ENCODE measurements at places on chromosomes 4 and X.

DNA sequence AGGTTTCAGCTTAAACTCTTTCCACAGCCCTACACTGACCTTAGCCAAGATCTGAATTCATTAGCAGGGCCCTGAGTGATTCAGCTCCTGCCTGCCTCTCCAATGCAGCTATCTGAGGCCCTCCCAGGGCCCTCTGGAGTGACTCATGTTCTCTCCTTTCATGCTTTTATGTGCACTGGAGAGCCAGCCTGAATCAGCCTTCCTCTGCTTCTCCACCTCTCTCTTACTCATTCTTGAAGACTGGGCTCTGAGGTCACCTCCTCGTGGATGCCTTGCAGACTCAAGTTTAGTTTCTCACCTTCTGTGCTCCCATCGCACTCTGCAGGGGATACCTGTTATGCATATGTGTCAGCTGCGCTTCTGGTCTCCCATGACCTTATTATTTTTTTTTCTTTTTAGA, 3.1 kb upstream of the OCIAD2 start:
- DNase-seq: no peak

GRCh38 chr4:81523672-81524327, 52.1 kb upstream of the RASGEF1B start:
- DNase-seq: no peak

DNA sequence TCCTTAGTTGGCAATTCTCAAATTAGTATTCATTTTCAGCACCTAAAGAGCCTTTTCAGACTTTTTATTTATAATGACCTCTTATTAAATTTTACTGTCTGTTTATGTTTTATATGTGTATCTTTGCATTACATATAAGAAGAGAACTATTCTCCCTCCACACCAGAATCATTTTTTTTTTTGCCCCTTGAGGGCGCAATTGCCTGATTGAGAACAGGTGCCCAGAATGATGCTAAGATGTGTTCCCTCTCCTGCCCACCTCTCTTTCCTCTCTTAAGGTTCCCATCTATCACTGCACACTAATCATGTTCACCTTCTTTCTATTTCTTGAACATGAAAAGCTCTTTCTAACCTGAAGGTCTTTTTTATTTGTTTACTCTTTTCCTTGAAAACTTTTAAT, 44.2 kb upstream of the ADAM29 start:
- no peak for DNase-seq

GRCh38 chr4:136476753-136477152, 1055.5 kb downstream of the PCDH18 start:
- DNase-seq: no peak

- no peak for DNase-seq
These were observed 96.0 kb downstream of the DHRSX start for GRCh38 chrX:2404776-2405175.

DNA sequence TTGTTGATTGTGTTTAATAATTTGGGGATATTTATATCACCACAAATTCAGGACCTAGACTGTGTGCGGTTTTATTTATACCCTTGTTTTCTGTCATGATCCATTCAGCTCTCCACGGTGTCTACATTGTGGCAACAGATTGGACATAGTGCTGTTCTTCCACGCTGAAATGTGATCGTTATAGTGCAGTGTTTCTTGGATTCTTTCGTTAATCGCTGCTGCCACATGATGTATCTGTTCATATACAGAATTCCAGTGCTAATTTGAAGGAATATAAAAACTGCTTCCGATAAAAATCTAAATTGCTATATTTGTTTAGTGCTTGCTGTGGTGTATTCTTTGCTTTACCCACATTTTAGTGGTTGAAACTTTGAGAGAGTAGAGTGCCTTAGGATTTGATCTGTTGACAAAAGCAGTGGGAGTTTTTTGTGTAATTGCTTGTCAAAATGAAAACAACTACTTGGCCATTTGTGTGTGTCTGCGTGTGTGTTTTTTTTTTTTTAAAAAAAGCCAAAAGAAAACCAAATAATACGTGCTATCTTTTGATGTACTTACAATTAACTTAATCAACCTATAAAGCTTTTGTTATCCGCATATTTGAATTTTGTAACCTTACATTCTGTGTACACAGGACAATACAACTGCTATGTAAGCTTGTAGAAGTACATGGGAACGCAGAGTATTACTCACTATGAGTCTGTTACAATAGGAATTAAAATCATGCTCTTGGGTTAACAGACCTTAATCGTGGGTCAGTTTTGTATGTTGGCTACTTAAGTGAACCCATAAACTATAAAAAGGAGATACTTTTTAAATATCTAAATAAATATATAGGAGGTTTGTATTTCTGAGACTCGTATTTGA, 353.3 kb downstream of the ARHGAP24 start:
- no peak for DNase-seq

GRCh38 chrX:147912093-147912801, 528 bp downstream of the FMR1 start:
- DNase-seq: peak; percentile 25

DNA sequence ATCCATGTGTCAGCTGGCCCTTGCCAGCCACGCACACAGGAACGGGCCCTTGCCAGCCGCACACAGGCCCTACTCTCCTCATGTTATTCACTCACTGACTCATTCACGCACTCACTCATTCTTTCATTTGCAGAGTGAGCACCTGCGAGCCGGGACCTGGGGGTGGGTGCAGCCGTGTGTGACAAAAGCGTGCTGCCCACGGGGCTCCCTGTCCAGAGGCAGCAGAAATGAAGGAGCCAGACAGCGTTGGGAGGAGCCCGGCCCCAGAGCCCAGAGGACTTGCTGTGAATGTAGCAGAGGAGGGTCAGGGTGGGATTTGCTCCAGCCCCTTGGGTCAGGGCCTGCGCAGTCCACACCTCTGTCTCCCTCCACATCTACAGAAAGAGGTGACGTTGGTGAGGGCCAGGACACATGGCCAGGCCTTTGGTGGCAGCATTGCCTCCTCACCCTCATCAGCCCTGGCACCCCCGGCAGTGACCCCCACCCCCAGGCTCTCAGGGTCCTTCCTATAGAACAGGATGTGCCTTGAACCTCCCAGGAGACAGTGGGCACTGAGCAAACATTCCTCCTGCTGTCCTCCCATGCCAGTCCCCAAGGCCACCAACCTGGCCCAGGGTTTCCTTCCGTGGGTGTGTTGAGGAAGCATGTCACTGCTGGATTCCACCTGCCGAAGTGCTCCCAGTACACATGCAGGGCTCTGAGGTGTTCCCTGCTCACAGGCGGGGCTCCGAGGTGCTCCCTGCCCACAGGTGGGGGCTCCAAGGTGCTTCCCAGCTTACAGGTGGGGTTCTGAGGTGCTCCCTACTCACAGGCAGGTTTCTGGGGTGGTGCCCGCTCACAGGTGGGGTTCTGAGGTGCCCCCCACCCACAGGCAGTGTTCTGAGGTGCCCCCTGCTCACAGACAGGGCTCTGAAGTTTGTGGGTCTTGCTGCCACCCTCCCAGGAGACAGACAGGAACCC, 105.7 kb downstream of the HMX1 start:
- peak; percentile 7 for DNase-seq

GRCh38 chr4:20860878-20861277, 160.6 kb downstream of the PACRGL start:
- no peak for DNase-seq

- DNase-seq: no peak
These were observed 10.7 kb downstream of the SEC24B start for GRCh38 chr4:109444182-109444844.

- no peak for DNase-seq
These were observed 150.7 kb upstream of the SLC7A11 start for GRCh38 chr4:138392751-138393308.

DNA sequence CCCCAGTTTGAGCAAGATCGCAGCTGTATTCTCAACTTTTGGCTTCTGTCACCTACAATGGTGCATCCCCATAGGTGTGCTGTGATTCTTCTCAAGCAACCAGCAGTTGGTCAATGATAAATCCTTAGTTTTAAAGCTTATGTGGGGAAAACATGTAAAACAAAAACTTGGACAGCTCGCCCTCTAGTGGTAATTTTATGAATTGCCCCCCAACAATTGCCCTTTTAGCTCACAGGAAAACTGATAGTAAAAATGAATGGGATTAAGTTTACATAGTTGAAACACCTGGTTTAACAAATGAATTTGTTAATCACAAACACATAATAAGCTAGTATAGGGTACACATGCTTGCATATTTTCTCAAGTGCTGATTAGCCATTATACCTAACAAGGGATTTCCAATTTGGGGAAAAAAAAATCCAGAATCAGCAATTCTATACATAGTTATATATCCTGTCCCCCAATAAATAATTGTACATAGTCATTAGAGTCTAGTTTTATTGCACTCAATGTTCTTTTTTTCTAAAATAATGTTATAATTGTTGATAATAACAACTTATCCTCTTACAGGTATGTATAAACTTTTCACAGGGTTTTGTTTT, 30.1 kb downstream of the TEX13A start:
- DNase-seq: peak; percentile 14

- DNase-seq: no peak
These were observed 47.6 kb downstream of the MTHFD2L start for GRCh38 chr4:74205559-74205958.

DNA sequence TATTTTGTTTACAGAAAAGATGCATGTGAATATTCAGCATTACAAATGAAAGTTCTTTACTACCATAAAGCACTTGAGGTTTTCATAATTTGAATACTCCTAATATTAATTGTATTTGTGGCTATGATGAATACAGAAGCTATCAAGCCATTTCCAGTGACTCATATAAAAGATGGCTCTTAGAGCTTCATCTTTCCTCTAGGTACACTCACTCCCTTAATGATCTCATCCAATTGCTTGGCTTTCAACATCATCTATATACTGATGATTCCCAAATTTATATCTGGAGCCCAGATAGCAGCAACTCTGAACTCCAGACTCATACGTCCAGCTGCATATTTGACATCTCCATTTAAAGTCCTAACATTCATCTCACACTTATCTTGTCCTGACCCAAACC, 183.4 kb upstream of the FAM241A start:
- no peak for DNase-seq
